ENCODE measurements at places on chromosomes 16 and 17.
A peak's percentile ranks its signal among the peaks of the same experiment; 100 is the strongest.

DNA sequence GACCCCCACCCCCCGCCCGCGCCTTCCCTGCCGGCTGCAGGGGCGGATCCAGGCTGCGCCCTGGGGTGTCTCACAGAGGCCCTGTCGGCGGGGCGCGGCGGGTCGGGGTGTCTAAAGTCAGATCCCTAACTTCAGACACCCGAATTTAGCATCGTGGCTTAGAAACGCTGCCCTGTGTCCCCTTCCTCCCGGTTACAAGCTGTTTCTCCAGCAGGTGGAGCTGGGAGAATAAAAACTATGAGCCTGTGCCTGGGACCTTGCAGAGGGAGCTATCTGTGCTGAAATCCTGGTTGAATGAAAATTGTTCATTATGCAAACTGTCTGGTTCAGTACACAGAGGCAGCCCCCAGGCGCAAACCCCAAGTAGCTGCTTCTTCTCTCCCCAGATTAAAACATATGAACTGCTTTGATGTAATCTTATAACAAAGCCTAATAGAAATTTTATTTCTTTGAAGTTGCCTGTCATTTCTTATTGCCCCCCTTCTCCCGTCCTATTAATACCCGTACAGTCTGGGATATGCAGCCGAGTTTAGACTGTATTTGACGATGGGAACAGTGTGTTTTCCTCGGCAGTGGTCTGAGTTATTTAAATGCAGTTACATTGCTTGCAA is 79.0 kb downstream of the RPA1 start:
- no peak for DNase-seq

GRCh38 chr16:67399218-67399733 is 6.0 kb upstream of the TPPP3 start:
- DNase-seq, result no peak

GRCh38 chr16:11734025-11734652 is 8.5 kb downstream of the TXNDC11 start:
- DNase-seq, result no peak

DNA sequence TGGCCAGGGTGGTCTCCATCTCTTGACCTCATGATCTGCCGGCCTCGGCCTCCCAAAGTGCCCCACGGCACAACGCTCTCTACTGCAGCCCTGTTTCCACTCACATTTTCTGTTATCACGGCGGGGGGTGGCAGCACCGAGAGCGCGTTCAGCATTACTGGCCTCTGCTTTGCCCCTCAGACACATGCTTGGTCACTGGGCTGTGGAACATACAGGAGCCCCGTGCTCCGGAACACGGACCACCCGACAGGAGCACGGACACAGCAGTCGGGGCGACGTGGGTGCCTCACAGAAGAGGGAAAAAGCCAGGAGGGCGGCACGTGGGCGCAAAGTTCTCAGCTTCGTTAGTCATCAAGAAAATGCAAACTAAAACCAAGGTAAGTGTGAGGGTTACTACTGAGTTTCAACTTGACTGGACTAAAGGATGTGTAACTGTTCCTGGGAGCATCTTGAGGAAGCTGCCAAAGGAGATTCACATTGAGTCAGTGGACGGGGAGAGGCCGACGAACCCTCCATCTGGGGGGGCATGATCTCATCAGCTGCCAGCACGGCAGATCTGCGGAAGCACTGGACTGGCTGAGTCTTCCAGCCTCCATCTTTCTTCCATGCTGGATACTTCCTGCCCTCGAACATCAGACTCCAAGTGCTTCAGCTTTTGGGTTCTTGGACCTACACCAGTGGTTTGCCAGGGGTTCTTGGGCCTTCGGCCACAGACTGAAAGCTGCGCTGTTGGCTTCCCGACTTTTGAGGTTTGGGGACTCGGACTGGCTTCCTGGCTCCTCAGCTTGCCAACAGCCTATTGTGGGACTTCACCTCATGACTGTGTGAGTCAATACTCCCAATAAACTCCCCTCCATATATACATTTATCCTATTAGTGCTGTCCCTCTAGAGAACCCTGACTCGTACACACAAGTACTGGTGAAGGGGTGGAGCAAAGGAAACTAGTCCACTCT is 106.8 kb downstream of the ZNF778 start:
- peak; percentile 47 for DNase-seq

DNA sequence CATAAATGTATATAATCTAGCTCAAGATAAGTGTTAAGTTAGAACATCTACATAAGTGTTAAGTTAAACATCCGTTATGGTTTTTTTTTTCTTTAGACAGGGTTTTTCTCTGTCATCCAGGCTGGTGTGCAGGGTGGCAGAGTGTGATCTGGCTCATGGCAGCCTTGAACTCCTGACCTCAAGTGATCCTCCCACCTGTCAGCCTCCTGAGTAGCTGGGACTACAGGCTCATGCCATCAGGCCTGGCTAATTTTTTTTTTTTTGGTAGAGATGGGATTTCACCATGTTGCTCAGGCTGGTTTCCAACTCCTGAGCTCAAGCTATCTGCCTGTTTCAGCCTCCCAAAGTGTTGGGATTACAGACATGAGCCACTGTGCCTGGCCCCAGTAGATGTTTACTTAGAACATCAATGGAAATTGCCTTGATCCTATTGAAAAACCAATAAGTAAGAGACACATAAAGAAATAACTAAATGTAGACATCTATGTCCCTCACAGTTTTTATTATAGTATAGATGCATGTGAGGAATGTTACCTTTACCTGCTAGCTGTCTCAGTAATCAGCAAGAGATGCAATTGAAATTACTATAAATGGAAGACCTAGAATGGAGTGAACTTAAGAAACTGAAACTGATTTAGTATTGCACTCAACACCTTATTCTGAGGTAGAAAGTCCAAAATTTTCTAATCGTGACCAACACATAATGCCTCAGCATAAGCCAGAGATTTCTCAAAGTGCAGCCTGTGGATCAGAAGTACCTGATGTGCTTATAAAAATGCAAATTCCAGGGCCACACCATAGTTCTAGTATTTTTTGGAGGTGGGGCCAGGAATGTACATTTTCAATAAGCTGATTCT is 5.5 kb upstream of the FAM20A start:
- no peak for DNase-seq
